ENCODE measurements at places on chromosomes 13 and 19.

DNA sequence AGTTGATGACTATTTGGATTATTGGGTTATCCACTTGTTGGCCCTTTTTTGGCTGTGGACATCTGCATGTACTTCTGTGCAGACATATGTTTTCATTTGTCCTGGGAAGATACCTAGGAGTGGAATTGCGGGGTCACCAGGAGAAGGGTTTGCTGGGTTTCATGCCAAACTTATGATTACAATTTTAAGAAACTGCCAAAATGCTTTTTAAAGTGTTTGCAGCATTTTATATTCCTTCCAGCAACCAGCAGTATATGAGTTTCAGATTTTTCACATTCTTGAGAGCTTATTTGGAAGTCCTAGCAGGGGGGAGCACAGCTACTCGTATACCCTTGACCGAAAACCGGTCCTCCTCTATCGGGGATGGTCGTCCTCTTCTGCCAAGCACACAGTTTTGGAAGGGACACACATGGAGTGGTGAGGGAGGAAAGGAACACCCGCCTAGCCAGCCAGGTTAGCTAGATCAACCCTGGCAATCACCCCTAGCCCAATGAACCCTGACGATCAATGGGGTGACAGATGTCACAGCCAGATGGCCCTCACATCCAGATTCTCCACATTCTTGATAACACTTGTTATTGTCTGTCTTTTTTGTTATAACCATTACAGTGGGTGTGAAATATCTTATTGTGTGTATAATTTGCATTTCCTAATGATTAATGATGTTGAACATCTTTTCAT is 26.7 kb upstream of the RNF113B start:
- DNase-seq, result no peak

- no peak for DNase-seq
Observed at GRCh38 chr19:41325947-41326706, 16.2 kb downstream of the CCDC97 start.

GRCh38 chr19:47058621-47059022 is 10.2 kb upstream of the TMEM160 start:
- DNase-seq, result no peak

GRCh38 chr13:39895254-39895653 is 239.8 kb downstream of the COG6 start:
- no peak for DNase-seq

- DNase-seq, result no peak
Observed at GRCh38 chr13:51760592-51760991, 43.4 kb downstream of the DHRS12 start.

DNA sequence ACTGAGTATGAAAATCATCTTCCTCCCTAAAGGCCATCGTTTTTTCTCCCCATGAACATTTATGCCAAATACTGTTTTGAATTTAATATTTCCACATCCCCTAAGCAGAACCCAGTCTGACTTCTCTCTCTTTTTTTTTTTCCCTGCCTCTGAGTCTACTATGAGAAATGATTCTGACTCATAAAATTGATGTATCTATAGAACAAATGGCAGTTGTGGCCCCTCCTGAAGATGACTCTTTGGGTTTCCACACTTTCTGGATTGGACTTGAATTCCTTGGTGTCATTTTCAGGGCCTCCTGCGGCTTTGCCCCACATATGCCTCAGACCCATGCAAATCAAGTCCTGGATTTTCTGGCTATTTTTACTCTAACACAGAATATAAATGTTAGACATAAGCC is 22.7 kb upstream of the NAXD start:
- no peak for DNase-seq

GRCh38 chr19:30385174-30385573 is 13.0 kb downstream of the ZNF536 start:
- no peak for DNase-seq

DNA sequence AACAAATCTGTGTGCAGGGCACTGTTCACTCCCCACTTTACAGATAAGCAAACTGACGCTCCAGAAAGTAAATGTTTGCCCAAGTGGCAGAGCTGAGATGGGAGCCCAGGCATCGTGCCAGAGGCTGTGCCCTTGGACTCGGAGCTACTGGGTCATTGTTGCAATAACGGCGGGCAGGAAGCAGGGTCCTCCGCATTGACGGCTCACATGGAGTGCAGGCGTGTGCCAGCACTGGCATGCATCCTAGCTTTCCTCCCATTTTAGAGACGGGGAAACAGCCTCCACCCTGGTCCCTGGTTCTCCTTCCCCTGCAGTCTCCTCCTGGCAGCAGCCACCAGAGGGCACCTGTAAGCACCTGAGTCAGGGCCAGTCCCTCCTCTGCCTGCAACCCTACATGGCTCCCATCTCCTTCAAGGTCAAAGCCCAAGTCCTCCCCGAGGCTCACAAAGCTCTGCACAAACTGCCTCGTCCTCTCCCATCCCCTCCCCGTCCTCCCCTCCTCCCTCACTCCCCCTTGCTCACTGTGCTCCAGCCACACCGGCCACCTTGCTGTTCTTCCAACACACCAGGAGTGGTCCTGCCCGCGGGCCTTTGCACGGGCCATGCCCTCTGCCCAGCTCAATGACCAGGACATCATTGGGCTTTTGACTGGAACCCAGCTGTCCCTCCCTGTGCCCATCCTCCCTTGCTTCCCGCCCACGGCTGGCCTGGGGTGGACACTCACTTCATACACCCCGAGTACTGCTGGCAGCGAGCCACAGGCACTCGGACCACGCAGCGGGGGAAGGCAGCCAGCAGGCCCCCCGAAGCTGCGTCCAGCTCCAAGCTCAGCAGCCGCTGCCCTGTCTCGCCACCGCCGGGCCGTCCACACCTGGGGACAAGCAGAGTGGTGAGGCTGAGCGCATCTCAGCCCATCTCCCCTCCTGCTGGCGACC is 7.7 kb upstream of the LRG1 start:
- DNase-seq, result peak; percentile 93

- peak; percentile 77 for DNase-seq
Observed at GRCh38 chr19:32373585-32374295, 28.3 kb downstream of the ZNF507 start.

DNA sequence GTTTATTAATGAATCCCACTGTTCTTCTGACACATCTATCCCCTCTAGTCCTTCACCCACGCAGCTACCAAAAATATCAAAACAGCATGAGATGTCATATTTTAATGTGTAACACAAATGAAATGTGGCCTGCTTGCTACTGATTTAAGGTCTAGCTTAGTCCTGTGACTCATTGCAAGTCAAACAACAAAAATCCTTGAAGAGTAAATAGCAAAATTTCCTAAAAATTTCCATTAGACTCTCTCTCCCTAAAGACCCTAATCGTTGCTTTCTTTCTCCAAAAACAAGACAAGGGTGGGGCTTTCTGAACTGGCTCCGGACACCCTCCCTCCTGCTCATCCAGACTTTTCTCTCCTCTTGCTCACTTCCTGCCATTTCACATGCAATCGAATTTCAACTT is 99.9 kb upstream of the IPO5 start:
- DNase-seq, result no peak

- no peak for DNase-seq
Observed at GRCh38 chr19:40217934-40218890, at the start of gene TTC9B. Gene TTC9B (minus strand): TSS chr19:40218384. CDS start chr19:40218381, 3 bp downstream.

GRCh38 chr19:48436586-48436985 is 9.2 kb upstream of the GRWD1 start:
- no peak for DNase-seq

- peak; percentile 68 for DNase-seq
Observed at GRCh38 chr19:16660763-16661479, at the start of gene TMEM38A. Gene TMEM38A (plus strand): TSS chr19:16661139. CDS start chr19:16661218, 79 bp downstream.

DNA sequence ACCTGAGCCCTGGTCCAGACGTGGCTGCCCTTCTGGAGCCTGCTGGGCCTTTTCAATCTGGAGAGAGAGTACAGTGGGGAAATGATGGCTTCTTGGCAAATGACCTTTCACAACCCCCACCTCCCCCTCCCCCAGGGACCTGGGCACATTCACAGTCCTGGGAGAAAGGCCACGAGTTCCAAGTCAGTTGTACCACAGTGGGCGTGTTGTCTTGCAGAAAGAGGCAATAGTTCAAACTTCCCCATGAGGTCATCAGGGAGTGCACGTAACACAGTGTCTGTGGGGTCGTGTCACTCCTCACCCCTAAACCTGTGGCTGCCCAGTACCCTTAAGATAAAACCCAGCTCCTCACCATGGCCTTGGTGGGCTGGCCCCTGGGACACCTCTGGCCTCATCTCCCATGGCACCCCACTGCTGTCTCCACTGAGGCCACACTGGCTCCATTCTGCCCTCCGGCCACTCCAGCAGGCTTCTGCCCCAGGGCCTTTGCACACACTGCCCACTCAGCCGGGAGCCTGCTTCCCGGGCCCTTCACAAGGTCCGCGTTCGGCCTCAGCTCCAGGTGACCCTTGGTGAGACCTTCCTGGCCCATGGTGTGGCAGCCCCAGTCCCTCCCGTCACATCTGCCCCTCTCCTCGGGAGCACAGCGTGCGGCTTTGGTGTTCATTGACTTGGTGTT is 13.3 kb downstream of the PLIN4 start:
- DNase-seq, result no peak

DNA sequence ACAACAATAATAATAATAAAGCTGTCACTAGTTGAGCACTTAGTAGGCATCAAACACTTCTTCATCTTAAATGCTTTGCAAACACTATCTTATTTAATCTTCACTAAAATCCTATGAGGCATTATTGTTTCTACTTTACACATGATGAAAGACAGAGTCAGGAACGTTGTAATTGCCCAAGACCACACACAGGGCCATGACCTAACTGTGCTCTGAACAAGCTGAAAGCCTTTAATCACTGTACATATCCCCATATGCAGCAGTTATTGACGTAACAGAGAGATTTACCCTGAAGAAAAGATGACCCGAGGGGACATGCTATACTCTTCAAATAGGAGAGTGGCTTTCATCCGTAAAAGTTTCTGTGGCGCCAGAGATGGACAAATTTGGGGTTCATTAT is 53.0 kb downstream of the SACS start:
- DNase-seq, result no peak

DNA sequence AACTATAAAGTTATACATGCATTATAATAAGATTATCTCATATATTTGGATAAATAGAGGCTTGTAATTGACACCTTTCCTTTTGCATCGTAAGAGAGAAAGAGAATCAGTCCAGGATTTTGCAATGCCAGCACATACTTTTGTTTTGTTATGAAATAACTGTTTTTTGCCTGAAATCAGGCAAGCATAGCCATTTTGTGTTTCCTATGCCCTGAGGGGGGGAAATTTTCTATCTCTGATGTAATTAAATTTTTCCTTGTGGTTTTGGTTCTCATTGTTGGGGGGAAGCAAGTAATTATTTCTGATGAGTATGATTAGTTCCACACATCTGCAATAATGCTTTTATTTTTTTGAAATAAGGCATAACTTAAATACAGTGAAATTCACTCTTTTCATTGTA is 229.4 kb downstream of the NDFIP2 start:
- DNase-seq, result no peak

DNA sequence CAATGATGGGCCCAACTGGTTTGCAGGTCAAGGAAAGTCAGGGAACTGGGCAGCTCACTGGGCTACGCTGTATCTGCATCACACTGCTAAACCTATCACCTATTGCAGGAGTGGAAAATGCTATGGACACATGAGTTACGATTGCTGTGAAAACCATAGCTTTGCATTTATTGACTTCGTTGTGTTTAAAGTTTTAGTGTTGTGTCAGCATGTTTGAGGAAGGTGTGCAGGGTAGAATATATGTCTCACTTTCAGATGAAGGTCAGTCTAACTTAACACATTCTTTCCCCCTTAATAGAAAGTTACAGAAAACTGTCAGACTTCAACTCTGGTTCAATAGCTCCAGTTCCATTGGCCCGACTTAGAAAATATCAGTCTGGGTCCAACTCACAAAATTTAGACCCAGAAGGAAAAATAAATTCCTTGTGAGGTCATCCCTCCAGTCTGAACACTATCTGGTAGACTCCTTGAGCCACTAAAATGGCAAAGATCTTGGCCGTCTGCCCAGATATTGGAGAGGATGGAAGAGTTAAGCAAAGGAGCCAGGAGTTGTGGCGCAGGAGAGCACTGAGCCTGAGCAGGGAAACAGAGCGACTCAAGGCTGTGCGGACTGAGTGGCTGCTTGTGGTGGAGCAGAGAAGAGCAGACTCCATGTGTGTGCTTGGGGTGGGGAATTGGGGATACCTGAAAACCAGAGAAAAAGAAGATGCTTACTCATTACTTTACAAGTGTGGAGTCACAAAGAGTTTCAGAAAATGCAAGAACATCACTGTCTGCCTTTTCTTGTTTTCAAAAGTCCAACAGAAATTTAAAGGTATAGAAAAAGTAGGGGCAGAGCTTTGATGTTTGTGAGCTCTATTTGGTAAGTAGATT is 518.5 kb downstream of the FGF9 start:
- DNase-seq, result no peak

GRCh38 chr19:23263870-23264590 is 13.8 kb upstream of the ZNF724 start:
- DNase-seq, result peak; percentile 67

DNA sequence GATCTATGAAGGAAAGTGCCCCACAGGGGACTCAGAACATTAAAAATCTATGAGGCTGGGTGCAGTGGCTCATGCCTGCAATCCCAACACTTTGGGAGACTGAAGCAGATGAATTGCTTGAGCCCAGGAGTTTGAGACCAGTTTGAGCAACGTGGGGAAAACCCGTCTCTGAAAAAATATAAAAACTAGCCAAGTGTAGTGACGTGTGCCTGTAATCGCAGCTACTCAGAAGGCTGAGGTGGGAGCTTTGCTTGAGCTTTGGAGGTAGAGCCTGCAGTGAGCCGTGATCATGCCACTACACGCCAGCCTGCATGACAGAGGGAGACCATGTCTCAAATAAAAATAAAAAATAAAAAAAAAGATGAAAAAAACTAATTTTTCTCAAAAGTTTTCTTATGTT is 1070.6 kb downstream of the PCDH9 start:
- no peak for DNase-seq

DNA sequence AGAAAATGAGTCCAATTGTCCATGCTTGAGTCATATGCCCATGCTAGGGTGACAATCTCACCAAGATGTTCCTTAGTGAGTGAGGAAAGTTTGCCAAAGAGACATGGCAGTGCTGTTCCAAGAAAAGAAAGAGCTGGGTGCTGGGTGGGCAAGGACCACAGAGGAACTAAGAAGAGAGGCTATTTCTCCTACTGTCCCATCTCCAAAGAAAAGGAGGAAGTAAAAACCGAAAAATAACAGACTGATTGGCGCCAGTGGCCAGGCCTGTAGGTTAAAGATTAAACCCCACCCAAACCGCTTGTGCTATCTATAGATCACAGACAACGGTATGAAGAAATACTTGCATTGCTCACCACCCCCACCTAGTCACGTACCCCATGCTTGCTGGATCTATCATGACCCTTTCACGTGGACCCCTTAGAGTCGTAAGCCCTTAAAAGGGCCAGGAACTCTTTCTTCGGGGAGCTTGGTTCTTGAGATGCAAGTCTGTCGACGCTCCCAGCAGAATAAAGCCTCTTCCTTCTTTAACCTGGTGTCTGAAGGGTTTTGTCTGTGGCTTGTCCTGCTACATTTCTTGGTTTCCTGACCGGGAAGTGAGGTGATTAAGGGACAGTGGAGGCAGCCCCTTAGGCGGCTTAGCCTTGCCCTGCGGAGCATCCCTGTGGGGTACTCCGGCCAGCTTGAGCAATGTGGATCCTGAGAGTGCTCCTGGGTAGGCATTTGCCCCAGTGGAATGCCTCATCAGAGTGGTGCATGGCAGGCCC is 606.5 kb downstream of the UQCRFS1 start:
- DNase-seq, result no peak

Data from left lobe of liver (tissue), 2 donors.